ENCODE measurements at places on chromosomes 1 and 21.
A peak's percentile ranks its signal among the peaks of the same experiment; 100 is the strongest.

DNA sequence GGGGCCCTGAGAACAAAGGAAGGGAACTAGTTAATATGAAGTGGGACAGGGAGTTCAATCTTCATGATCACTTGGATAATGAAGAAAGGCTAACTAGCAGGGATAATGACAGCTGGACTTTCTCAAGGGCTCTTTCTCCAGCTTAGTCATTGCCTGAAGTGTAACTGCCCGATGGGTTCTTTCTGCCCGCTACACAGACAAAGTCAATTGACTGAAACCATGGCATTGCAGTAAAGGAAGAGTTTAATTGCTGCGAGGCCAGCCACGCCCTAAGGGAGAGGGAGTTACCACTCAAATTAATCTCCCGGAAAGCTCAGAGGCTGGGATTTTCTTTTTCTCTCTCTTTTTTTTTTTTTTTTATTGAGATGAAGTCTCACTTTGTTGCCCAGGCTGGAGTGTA is 16.6 kb upstream of the SLC2A5 start:
- DNase-seq, result no peak

DNA sequence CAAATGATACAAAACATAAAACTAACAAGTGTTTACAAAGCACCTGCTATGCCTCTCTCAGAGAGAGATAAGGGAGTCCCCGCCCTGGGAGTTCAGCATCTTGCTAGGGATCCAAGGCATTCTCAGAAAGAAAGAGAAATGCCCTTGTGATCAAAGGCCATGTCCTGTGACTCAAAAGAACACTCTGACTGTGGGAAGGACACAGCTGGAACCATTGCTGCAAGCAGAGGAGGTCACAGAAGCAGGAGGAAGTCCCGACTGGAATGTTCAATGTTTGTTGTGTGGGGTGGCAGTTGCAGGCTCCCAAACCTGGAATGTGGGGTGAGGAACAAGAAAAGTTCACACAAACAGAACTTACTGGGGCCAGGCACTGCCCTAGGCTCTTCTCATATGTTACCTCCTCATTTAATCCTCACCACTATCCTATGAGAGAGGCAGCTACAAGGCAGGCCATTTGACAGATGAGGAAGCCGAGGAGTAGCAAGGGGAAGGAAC is 93.0 kb upstream of the GRIK3 start:
- DNase-seq, result no peak

DNA sequence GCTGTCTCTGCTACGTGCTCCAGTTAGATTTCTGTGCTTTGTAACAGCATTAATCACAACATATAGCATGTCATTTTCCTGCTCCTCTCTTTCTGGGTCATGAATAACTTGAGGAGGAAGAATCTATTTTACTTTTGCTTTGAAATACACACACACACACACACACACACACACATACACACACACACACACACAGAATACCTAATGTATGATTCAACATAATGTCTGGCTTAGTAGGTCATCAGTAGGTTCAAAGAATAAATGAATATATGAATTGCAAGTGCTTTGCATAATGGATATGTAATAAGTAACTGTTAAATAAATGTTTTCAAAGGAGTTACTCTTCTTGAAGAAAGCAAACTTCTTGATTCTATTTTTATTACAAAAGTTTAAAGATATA is 249.0 kb downstream of the PDE4B start:
- DNase-seq, result no peak

DNA sequence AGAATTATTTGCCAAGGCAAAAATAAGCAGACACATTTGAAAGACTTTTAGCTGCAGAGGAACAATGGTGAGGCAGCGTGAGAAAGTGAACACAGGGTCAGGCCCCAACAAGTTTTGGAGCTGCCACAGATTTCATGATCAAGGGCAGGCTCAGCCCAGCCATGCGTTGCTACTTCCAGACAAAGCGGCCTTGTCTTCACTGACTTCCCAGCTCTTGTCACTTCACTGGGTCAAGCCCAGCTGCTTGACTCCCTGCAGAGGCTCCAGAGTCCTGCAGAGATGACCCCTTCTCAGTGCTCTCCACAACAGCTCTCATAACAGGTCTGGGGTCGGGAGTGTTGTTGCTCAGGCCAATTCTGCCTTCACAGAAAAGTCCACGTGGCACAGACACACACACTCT is 35.8 kb downstream of the HHAT start:
- DNase-seq, result no peak

DNA sequence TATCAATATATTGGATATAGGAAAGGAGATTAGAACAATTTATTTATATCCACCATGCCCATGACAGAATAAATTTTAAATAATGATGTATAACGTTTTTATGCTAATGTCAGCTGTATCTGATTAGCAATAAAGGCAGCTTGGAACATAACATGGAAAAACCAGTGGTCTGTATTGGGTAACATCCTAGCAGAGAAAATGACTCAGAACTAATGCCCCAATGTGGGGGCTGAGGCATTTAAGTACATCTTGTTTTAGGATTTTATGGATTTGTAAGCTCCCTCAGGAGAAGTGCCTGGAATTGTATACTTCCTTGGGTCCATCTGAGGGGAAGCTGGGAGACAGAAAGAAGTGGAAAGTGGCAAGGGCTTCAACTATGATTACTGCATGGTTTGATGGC is 82.3 kb downstream of the HMCN1 start:
- DNase-seq, result no peak

GRCh38 chr1:78491451-78492071 is 787 bp downstream of the PTGFR start:
- DNase-seq, result peak; percentile 79

- DNase-seq, result no peak
These were observed 257.2 kb downstream of the PLPP3 start for GRCh38 chr1:56322211-56322610.

DNA sequence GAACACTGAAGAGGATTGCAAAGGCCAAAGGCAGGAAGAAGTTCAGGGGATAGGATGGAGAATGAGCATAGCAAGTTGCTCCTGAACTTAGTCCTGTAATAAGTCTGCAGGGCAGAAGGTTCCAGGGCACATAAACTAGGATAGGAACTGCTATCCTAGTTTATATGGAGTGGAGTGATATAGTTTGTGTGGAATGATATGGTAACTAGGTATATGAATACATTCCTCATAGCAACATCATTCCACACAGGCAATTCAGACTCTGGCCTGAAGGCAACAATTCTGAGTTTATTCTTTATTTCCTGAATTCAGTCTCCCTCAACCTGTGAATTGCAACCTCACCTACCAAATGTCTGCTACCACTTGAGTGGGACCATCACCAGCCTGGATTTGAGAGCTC is 154.9 kb upstream of the GREM2 start:
- DNase-seq, result peak; percentile 76

- no peak for DNase-seq
These were observed 3.8 kb upstream of the KRTAP19-8 start for GRCh38 chr21:31042080-31042464.

- no peak for DNase-seq
These were observed 590 bp downstream of the TMOD4 start for GRCh38 chr1:151175041-151175741.

GRCh38 chr1:44801491-44802305 is 1.5 kb downstream of the PLK3 start:
- DNase-seq, result no peak

DNA sequence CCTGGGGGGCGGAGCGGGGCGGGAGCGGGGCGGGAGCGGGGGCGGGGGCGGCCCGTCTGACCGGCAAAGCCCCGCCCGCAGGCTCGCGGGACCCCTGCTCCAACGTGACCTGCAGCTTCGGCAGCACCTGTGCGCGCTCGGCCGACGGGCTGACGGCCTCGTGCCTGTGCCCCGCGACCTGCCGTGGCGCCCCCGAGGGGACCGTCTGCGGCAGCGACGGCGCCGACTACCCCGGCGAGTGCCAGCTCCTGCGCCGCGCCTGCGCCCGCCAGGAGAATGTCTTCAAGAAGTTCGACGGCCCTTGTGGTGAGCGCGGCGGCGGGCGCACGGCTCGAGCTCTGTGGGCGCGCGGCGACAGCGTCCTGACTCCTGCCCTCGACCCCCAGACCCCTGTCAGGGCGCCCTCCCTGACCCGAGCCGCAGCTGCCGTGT is 21.2 kb downstream of the AGRN start:
- no peak for DNase-seq

DNA sequence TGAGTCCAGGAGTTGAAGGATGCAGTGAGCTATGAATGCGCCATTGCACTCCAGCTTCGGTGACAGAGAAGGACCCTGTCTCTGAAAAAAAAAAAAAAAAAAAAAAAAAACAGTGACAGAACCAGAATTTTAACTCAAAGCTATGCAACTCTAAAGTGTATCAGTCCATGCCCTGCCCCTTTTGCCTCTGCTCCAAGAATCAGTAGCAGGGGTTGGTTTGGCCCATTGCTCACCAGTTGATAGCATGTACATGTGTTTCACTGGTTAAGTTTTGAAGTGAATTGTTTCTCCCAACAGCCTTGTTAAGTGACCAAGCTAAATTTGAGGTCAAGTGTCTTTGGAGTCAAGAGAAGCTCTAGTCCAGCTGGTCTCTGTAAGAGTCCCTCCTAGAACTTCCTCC is 245.9 kb downstream of the PLPP3 start:
- DNase-seq, result no peak

- DNase-seq, result peak; percentile 77
These were observed 15.6 kb upstream of the AIM2 start for GRCh38 chr1:159092036-159092760.

DNA sequence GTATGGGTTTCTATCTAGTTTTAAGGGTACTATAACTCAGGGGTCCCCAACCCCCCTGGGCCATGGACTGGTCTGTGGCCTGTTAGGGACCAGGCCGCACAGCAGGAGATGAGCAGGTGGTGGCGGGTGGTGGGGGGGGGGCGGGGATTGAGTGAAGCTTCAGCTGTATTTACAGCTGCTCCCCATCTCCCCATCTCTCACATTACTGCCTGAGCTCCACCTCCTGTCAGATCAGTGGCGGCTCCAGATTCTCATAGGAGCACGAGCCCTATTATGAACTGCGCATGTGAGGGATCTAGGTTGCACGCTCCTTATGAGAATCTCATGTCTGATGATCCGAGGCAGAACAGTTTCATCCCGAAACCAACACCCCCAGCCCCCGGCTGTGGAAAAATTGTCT is 95.1 kb upstream of the SLC45A1 start:
- no peak for DNase-seq

DNA sequence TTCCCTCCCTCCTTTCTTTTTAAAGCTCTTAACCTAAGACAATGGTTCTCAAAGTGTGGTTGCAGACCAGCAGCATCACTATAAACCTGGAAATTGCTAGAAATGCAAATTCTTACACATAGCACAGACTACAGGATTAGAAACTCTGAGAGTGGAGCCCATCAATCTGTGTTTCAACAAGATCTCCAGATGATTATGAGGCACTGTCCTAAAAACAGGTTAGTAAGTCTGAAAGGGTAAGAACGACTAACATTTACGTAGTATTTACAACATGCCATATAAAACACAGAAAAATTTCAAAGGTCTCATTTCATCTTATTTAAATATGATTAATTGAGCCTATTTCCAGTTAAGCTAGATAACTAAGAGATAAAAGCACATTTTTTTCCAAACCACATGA is 138.8 kb downstream of the COP1 start:
- no peak for DNase-seq

DNA sequence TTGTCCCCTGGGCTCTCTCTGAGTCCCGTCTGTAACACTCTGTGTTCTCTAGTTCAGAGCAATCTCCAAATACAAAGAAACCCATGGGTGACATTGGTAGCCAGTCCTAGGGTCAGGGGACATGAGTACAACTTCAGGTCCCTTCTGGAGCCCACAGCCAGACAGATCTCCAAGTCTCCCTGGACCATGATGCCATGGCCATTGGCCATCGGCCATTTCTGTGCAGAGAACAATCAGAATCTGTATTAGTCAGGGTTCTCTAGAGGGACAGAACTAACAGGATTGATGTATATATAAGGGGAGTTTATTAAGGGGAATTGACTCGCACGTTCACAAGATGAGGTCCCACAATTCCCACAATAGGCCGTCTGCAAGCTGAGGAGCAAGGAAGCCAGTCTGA is 106.9 kb downstream of the AJAP1 start:
- no peak for DNase-seq

DNA sequence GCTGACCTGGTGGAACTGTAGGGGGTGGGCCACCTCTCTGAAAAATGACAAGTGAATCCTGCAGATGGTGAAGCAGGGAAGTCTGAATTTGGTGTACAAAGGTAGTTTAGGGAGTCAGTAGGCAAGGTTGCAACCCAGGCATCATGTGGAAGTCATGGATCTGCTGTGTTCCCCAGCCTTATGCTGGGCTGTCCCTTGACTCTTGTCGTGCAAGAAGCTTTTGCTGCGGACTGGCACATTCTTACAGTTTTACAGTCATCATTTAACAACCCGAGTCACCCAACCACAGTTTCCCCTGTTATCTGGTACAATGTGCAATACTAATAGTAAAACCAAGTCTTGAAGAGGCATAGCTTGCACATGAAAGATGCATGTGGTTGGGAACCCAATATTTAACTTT is 13.2 kb downstream of the RHOU start:
- DNase-seq, result no peak

- DNase-seq, result no peak
These were observed 88.1 kb upstream of the TTC39A start for GRCh38 chr1:51418384-51418959.

DNA sequence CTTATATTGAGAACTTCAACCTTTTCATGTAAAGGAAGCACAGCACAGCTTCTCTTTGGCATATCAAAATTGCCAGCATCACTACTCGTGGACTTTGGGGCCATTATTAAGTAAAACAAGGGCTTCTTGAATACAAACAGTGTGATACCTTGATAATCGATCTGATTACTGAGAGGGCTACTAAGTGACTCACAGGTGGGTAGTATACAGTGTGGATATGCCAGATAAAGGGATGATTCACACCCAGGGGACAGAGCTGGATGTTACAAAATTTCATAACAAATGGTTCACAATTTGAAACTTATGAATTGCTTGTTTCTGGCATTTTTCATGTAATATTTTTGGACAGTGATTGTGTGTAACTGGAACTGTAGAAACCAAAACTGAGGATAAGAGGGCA is 15.4 kb downstream of the HDAC1 start:
- no peak for DNase-seq

DNA sequence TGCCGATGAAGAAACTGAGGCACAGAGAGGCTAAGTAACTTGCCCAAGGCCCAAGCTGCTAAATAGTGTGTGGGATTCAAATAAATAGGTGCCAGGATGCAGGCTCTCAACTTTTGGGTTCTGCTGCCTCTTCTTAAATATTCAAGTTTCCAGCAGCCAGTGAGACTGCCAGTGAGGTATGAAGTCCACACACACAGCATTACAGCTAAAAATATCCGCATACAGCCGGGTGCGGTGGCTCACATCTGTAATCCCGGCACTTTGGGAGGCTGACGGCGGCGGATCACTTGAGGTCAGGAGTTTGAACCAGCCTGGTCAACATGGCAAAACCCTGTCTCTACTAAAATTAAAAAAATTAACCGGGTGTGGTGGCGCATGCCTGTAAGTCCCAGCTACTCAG is 78.4 kb upstream of the DIRAS3 start:
- no peak for DNase-seq

DNA sequence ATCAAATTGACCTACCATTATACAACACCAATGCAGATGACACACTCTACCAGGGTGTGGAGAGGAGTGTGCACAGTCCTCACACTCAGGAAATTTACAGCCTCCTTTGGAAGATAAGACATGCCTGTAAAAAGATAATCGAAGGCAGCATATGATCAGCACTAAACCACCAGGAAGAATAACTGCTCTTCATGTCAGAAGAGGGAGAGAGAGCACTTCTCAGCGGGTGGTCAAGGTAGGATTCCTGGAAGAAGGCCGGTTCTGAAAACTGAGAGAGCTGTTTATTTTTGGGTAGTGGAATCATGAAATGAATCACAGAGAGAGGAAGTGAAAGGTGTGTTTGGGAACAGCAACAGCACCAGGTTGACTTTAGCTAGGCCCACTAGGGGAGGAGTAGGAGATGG is 14.0 kb upstream of the ZNF697 start:
- DNase-seq, result no peak

All from HFFc6 (cell line).